ENCODE measurements at places on chromosomes 5 and 9.

DNA sequence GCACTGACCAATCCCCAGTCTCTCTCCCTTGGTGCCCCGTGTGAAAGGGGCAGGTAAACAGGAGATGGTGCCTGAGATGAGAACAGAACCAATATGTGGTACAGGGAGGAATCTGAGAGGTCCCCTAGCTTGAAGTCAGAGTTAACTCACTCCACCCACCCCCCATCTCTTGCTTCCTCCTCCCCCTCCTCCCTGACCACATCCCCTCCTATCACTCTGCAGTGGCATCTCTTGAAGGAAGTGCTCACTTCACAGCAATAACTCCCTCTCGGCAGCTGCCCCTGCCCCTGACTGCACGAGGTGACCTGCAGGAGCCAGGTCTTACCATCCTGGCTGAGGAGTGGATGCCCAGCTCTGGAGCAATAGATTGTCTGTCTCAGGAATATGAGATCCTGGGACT, 224.0 kb downstream of the GAS1 start:
- H3K4me1 ChIP-seq: peaks cover 9% of the 10 kb centered on the region
- no peak overlapping the region for H3K27ac ChIP-seq
- DNase-seq: peak; percentile 78
- no peaks in the 10 kb centered on the region for H3K36me3 ChIP-seq
- H3K4me3 ChIP-seq: no peak overlapping the region
- H3K27me3 ChIP-seq: no peaks in the 10 kb centered on the region

- H3K4me1 ChIP-seq: no peaks in the 10 kb centered on the region
- H3K36me3 ChIP-seq: no peaks in the 10 kb centered on the region
- DNase-seq: no peak
- H3K4me3 ChIP-seq: no peak overlapping the region
- no peak overlapping the region for H3K27ac ChIP-seq
Measured at GRCh38 chr5:179304466-179304865, 40.8 kb downstream of the ADAMTS2 start.

DNA sequence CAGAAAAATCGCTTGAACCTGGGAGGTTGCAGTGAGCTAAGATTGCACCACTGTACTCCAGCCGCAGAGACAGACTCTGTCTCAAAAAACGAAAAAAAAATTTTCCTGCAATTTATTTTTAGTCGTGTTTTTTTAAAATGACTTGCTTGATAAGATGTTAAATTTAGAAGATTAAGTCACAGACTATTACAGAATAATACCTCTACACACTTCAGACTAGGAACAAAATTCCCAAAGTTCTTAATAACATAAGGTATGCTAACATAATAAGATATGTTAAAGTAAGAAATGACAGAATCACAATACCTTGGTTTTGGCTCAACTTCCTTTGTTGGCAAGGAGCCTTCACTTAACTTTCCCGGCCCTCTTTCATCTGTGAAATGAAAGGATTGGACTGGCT, 59.5 kb upstream of the NPR3 start:
- H3K27ac ChIP-seq: no peak overlapping the region
- H3K36me3 ChIP-seq: no peaks in the 10 kb centered on the region
- H3K27me3 ChIP-seq: no peaks in the 10 kb centered on the region
- no peak overlapping the region for H3K4me3 ChIP-seq
- DNase-seq: no peak

- H3K4me1 ChIP-seq: no peaks in the 10 kb centered on the region
- no peak overlapping the region for H3K27ac ChIP-seq
- no peaks in the 10 kb centered on the region for H3K27me3 ChIP-seq
- no peak overlapping the region for H3K4me3 ChIP-seq
- H3K36me3 ChIP-seq: no peaks in the 10 kb centered on the region
- DNase-seq: no peak
Measured at GRCh38 chr9:27065288-27065687, 43.7 kb upstream of the TEK start.

GRCh38 chr5:165360366-165360765, 1854.9 kb downstream of the MAT2B start:
- no peak overlapping the region for H3K4me3 ChIP-seq
- no peak overlapping the region for H3K27ac ChIP-seq
- H3K27me3 ChIP-seq: no peaks in the 10 kb centered on the region

DNA sequence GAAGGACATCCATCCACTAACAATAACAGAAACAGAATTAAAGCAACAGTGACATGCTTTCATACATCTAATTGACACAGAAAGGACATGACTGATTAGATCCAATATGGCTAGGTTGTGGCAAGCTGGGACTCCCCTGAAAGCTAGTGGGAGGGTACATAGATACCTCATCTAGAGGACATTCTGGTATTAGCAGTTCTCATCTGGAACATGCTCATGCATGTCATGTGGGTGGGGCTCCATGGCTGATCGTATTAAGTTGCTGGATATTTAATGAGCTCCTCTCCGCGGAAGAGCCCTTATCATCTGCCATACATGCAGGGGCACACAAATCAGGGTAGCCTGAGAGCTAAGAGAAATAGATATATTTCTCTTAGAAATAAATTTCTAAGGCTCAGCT, 358.9 kb downstream of the ICE1 start:
- H3K27me3 ChIP-seq: no peaks in the 10 kb centered on the region
- no peaks in the 10 kb centered on the region for H3K36me3 ChIP-seq
- H3K4me3 ChIP-seq: no peak overlapping the region
- H3K27ac ChIP-seq: no peak overlapping the region

DNA sequence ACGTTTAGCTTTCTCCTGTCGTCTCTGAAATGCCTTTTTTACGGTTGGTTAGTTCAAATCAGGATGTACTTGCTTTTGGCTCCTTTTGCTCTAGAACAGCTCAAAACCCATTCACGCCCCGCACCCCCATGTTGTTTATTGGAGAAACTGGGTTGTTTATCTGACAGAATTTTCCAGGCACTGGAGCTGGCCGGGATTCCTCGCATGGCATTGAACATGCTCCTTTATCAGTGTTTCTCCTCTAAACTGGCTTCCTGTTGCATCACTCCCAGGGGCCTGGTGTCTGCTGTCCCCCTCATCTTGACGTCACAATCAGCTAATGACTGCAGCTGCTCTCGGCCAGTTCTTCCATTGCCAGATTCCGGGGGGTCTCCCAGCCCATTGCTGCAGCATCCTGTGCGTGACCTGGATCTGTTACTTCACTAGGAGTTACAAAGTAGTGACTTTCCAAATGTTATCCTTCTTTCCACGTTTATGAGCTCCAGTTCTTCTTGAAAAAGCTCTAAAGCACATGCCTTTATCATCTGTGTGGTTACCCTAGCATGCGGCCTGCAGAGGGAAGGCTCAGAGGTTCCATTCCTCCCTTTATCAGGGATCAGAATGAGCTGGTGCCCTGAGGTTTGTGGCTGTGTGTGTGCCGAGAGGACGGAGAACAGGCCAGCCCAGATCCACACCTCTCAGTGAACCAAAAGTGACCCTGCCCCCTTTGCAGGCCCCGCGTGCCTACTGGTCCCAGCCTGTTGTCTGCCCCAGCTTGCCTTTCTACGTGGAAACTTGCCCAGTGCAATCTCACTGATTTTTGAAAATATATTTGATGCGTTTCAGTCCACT, 27.5 kb downstream of the FAM163B start:
- peaks cover 25% of the 10 kb centered on the region for H3K4me1 ChIP-seq
- no peaks in the 10 kb centered on the region for H3K27me3 ChIP-seq
- no peak overlapping the region for H3K4me3 ChIP-seq
- H3K36me3 ChIP-seq: no peaks in the 10 kb centered on the region

DNA sequence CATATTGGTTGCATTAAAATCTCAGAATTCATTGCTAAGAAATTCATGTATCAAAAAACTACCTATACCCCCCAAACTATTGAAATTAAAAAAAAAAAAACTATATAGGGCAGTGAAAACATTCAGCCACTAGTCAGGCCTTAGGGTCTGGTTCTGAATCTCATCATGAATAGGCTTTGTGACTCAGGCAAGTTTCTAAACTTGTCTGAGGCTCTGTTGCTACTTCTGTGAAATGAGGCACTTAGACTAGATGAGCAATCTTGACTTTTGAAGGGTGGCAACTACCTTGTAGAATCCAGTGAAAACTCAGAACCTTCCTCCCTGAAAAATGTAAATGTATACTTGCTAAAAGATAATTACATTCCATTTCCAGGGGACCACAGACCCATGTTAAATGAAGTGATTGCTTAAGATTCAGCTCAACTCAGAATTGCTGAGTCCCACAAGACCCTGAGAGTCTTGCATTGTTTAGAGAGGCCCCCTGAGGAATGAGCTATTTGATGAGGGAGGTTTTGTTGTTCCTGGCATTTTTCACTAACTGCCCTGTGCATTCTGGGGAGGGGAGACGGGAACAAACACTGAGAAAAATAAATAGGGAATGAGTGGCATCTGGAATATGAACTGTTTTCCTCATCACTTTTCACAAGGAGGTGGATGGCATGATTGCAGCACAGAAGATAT, 29.5 kb downstream of the RAI14 start:
- H3K27me3 ChIP-seq: no peaks in the 10 kb centered on the region
- H3K27ac ChIP-seq: no peak overlapping the region
- H3K4me1 ChIP-seq: no peaks in the 10 kb centered on the region
- H3K4me3 ChIP-seq: no peak overlapping the region

- H3K27ac ChIP-seq: no peak overlapping the region
- no peaks in the 10 kb centered on the region for H3K36me3 ChIP-seq
- H3K4me3 ChIP-seq: no peak overlapping the region
- no peaks in the 10 kb centered on the region for H3K27me3 ChIP-seq
- no peaks in the 10 kb centered on the region for H3K4me1 ChIP-seq
- no peak for DNase-seq
Measured at GRCh38 chr9:69951411-69951810, 92.2 kb upstream of the MAMDC2 start.

DNA sequence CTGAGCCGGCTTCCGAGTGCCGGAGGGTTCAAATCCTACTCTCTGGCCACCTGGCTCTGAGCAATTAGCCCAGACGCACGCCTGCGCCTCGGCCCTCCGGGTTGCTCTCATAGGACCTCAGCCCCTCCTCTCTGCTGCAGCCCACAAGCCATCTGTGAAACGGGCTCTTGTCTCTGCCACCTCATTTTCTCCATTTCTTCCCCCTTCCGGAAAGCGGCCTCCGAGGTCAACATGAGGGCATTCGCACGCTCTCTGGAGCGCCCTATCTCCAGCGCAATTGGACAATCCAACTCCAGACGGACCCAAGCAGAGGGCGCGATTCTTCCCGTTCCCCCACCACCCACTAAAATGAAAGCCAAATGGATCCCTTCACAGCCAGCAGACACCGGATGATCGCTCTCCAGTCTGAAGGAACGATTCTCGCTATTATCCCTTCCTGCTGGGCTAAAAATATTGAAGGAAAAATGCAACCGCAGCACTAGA, 41.5 kb downstream of the VAV2 start:
- no peak overlapping the region for H3K27ac ChIP-seq
- no peaks in the 10 kb centered on the region for H3K36me3 ChIP-seq
- no peaks in the 10 kb centered on the region for H3K27me3 ChIP-seq
- no peak for DNase-seq
- no peak overlapping the region for H3K4me3 ChIP-seq

- no peak overlapping the region for H3K27ac ChIP-seq
- no peak for DNase-seq
Measured at GRCh38 chr9:38414040-38414723, 10.1 kb downstream of the IGFBPL1 start.

- H3K4me1 ChIP-seq: no peaks in the 10 kb centered on the region
- no peaks in the 10 kb centered on the region for H3K27me3 ChIP-seq
- H3K36me3 ChIP-seq: no peaks in the 10 kb centered on the region
- H3K4me3 ChIP-seq: no peak overlapping the region
- DNase-seq: no peak
- no peak overlapping the region for H3K27ac ChIP-seq
Measured at GRCh38 chr9:17926246-17926645, 347.4 kb downstream of the SH3GL2 start.

DNA sequence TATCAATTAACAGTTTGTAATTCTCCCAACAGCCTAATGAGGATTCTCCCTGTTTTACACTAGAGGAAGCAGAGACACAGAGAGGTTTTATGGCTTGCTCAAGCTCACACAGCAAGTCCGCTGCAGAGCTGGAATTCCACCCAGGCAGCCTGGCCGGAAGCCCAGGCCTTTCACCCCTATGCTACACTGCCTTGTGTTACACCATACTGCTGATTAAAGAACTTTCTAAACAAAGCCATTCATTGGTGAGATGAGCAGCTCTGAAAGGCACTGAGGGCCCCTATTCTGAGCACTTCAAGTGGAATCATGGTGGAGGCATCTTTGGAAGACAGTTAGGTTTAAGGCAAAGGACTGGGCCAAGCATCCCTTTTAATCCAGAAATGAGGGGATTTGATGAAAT, 14.7 kb upstream of the LARP1 start:
- no peak overlapping the region for H3K27ac ChIP-seq
- H3K4me3 ChIP-seq: no peak overlapping the region
- H3K4me1 ChIP-seq: no peaks in the 10 kb centered on the region
- no peak for DNase-seq

- no peak overlapping the region for H3K27ac ChIP-seq
- H3K4me1 ChIP-seq: peaks cover 6% of the 10 kb centered on the region
- peaks cover 37% of the 10 kb centered on the region for H3K36me3 ChIP-seq
- no peaks in the 10 kb centered on the region for H3K27me3 ChIP-seq
- H3K4me3 ChIP-seq: no peak overlapping the region
Measured at GRCh38 chr9:132894346-132894745, 15.6 kb downstream of the SPACA9 start.

DNA sequence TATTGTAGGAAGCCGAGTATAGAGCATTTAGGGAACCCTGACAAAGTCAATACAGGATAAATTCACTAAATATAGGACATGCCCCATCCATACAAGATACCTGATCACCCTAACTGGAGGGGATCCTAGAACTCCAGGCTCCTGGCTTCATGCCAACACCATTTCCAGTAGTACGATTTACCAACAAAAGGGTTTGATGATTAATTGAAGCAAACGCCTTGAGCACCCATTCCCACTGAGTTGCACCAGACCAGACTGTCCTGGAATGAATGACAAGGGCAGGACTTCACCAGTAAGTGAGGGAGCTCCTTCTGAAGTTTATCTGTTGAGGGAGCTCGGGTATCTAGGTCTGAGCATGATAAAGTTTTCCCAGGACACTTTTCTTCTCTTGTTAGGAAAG, 327.2 kb upstream of the MSX2 start:
- no peaks in the 10 kb centered on the region for H3K36me3 ChIP-seq
- no peak overlapping the region for H3K27ac ChIP-seq
- H3K4me1 ChIP-seq: no peaks in the 10 kb centered on the region

Data from DND-41 (cell line).